ENCODE measurements at places on chromosomes 7 and 10.

- no peak for DNase-seq
- peaks cover 25% of the 10 kb centered on the region for H3K36me3 ChIP-seq
- H3K4me3 ChIP-seq = no peak overlapping the region
- peaks cover 43% of the 10 kb centered on the region for H3K4me1 ChIP-seq
- H3K27ac ChIP-seq = no peak overlapping the region
Measured at GRCh38 chr7:24946467-24946866, 33.5 kb downstream of the OSBPL3 start.

DNA sequence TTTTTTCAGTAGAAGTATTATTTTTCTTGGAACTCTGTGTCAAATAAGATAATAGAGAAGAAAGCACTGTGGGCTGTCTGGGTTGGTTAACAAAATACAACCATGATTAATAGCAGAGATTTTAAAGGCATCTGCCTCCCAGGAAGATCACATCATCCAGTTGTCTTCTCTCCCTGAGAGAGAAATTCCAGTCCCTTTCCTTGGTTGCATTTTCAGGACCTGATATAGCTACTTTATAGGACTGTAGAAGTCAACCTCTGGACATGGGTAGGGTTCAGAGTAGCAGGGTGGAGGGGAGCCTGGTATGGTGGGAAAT is 309.9 kb upstream of the IGFBP3 start:
- H3K27me3 ChIP-seq = no peaks in the 10 kb centered on the region
- no peak overlapping the region for H3K4me3 ChIP-seq
- H3K4me1 ChIP-seq = no peaks in the 10 kb centered on the region

GRCh38 chr7:69813637-69814240 is 215.5 kb downstream of the AUTS2 start:
- no peaks in the 10 kb centered on the region for H3K36me3 ChIP-seq
- DNase-seq = no peak
- H3K27me3 ChIP-seq = peaks cover 7% of the 10 kb centered on the region
- no peaks in the 10 kb centered on the region for H3K4me1 ChIP-seq
- no peak overlapping the region for H3K4me3 ChIP-seq
- no peak overlapping the region for H3K27ac ChIP-seq

GRCh38 chr7:155205368-155206317 is 92.0 kb upstream of the INSIG1 start:
- peak; percentile 91 for DNase-seq
- peak overlapping the region; percentile 69 for H3K4me3 ChIP-seq
- H3K27me3 ChIP-seq = no peaks in the 10 kb centered on the region
- peaks cover 3% of the 10 kb centered on the region for H3K36me3 ChIP-seq
- H3K27ac ChIP-seq = peak overlapping the region; percentile 96

All from activated CD4-positive, alpha-beta T cell treated with anti-CD3 and anti-CD28 coated beads, Interleukin-2, amount 10 ng/mL, durations not matched to agents 7 days and 5 days (primary cell).